Fibroblast of skin of back (primary cell): ENCODE measurements at places on chromosomes 4 and X.

DNA sequence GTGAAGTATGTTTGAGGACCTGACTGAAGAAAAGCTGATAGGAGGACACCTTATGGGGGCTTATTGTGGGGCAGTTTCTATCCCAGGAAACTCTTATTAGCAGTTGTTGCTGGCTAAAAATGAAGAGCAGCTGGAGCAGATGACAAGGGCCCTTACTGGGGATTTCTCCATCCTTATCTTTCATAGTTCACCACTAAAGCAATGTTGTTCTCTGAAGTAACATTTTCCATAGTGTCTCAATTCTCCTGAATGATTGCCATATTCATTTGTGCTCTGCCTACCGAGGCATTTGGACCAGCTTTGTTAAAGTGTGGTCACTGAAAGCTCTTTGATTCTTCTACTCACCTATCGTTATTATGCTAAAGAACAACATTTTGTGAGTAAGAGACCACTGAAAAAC is 7.7 kb downstream of the ENOX2 start:
- DNase-seq, result no peak

DNA sequence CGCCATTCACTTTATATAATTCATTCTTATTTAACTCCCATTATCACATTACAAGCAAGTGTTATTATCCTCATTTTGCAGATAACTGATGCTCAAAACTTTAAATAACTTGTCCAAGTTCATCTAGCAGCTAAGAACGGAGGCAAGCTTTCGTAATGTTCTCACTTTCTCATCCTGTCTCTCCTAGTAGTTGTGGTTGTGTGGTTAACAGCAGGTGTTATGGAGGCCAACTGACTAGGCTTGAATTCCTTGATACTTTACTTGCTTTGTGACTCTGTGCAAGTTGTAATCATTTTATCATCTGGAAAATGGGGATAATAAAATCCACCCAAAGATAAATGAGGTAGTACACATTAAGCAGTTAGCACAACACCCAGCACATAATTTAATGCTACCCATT is 109.9 kb upstream of the PTPN13 start:
- DNase-seq, result no peak

DNA sequence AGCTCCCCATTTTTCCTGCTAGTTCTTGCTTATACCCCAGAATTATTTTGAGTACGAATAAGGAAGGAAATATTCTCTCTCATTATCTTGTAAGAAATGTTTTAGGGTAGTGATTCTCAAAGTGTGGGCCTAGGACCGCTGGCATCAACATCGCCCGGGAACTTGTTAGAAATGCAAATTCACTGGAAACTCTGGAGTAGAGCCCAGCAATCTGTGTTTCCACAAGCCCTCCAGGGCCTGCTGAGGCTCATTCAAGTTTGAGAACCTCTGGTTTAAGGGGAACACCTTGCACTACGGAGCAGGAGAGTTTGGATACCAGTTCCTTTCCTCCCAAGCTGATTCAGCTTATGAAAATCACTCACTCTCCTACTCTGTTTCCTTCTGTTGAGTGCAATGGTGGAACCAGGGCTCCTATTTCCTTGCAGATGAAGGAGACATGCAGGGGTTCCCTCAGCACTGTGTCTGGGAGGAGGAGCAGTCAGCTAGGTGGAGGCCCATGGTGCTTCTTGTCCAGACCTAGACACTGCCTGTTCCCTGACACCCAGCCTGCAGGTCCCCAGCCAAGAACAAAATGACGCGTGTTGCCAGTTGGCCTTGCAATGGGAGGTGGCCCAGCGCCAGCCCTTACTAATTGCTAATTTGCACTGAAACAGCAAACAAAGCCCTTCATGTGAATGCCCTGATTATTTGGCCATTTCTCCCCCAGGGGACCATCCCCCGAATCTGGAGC is 68.5 kb downstream of the CYTL1 start:
- DNase-seq, result no peak

DNA sequence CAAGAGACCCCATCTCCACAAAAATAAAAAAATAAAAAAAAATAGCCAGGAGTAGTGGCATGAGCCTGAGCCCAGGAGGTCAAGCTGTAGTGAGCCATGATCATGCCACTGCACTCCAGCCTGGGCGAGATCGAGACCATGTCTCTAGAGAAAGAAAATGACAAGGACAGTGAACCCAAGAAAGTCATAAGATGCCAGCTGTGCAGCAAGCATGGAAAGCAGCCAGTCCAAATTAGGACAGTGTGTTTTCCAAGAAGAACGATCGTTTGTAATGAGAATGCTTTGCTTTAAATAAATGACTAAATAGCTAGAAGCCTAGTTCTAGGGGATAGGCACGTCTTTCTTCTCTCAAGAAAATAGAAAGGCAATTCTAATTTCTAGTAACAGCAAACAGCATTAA is 58.4 kb upstream of the MSANTD1 start:
- DNase-seq, result no peak

DNA sequence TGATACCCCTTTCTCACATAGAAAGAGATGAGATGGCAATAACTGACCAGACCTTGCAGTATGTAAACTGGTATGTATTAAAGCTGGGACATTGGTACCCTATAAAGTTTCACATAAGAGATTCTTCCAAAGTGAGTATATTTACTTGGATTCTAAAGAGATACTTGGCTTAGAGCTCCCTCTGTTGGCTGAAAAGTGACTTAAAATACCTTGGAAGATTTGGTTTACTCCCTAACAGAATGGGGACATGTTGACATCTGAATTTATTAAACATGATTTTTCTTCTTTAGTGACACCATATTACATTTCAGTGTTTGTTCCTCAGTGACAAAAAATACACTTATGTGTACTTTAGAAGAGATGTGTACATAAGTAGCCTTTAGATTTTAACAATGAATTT is 47.9 kb upstream of the RGN start:
- peak; percentile 65 for DNase-seq

DNA sequence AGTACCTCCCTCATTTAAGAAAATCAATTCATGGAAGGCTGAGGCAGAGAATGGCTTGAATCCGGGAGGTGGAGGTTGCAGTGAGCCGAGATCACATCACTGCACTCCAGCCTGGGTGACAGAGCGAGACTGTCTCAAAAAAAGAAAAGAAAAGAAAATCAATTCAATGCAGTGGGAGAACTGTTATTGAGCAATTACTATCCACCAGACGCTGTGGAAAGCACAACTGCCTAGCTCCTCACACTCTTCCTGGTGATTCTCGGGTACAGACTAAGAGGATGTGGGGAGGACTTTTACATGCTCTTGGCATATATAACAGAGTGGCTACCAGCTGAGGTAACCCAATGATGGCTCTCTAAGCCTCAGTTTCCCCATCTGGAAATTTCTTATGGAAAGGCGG is 2.7 kb upstream of the TMSB4X start:
- no peak for DNase-seq

GRCh38 chr4:10721616-10722015 is 37.0 kb upstream of the CLNK start:
- DNase-seq, result no peak

DNA sequence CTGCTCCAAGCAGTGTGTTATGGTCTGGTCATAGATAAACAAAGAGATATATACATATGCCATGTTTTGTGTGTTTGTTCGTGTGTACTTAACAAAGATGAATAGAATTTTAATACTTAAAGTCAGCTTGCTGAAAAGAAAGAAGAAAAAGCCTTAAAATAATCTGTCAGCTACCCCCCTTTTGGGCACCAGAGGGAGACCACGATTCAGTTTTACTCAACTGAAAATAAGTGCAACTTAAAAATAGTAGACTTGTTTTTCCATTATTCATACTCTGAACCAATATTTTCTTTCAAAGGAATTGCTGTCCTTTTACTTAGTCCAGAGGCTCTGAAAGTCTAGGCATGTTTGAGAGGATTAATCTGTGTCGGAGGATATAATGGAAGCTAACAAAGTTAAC is 181.7 kb upstream of the AGTR2 start:
- no peak for DNase-seq

- no peak for DNase-seq
Measured at GRCh38 chr4:109928327-109929045, 15.8 kb downstream of the EGF start.

GRCh38 chr4:159374749-159375530 is 272.1 kb downstream of the RAPGEF2 start:
- DNase-seq, result peak; percentile 76

DNA sequence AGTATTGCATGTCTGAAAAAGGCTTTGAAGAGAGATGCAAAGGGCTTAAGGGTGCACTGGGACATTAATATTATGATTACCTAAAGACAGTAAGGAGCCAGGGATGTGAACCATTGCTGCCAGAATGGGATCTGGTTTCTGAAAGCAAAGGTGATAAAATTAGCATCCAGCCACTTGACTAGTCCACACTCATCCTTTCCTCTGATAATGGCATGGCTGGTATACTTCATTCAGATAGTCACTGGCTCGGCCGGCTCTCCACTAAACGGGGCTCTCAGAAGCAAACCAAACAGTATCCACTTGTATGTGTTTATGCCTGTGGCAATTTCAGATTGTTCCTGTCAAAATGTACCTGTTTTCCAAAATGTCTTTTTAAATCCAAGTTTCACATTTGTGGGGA is 46.4 kb downstream of the MAMLD1 start:
- no peak for DNase-seq

- no peak for DNase-seq
Measured at GRCh38 chrX:38774249-38774648, 27.0 kb upstream of the MID1IP1 start.

DNA sequence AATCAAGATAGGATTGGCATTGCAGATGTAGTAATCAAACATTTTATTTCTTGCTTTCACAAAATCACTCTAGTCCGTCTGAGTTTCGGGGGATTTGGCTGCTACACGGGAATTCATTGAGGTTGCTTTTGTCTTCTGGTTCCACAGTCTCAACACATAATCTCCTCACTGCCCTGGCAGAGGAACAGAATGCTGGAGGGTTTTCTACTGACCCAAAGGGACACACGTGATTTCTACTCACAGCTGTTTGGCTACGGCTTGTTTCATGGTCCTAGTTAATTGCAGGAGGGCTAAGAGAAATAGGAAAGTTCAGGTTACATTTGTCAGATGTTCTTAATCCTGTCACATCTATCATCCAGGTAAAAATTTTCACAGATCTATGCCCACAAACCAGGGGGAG is 1811.6 kb downstream of the ARAP2 start:
- DNase-seq, result no peak

DNA sequence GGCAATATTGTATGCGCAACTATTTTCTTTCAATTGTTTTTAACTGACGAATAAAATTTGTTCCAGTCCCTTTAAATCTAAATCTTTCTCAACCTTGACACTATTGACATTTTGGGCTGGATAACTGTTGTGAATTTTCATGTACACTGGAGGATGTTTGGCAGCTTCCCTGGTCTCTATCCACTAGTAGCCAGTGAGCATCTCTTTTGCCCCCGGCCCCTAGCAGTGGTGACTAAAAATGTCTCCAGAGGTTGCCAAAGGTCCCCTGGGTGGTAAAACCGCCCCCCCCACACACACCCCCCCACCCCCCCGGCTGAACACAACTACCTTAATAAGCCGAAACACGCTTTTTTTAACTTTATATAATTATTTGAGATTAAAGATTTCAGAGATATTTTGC is 514 bp downstream of the FANCB start:
- DNase-seq, result no peak

GRCh38 chrX:9464435-9465371 is at the start of gene TBL1X:
Gene TBL1X (plus strand): TSS chrX:9465058. CDS start chrX:9653587, 188,529 bp downstream.
- DNase-seq, result peak; percentile 59

GRCh38 chr4:152512483-152512882 is 23.4 kb downstream of the FBXW7 start:
- DNase-seq, result no peak

- no peak for DNase-seq
Measured at GRCh38 chr4:41140410-41140809, 73.9 kb downstream of the APBB2 start.

GRCh38 chr4:61027939-61028338 is 172.2 kb upstream of the ADGRL3 start:
- DNase-seq, result no peak

- DNase-seq, result no peak
Measured at GRCh38 chrX:108307132-108308085, 130.8 kb downstream of the COL4A6 start.

- DNase-seq, result no peak
Measured at GRCh38 chrX:50447535-50447934, 23.1 kb downstream of the DGKK start.

GRCh38 chr4:94306713-94307112 is 35.9 kb downstream of the HPGDS start:
- no peak for DNase-seq

- DNase-seq, result peak; percentile 25
Measured at GRCh38 chrX:15055146-15055930, 182.1 kb downstream of the MOSPD2 start.

DNA sequence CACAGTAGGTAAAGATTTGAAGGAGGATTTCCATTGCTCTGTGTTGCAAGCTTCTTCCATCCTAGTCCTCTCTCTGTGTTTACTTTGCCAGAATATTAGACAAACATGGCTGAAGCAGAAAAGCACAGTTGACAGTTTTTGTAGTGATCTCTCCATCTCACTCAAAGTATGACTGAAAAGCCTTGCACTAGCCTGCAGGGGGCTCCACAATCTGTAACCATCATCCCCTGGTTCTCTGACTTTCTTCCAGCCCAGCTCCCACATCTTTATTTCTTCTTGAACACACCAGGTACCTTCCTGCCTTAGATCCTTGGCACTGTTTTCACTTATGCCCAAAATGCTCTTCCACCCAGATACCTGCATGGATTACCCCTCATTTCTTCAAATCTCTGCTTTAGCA is 34.1 kb upstream of the HHIP start:
- DNase-seq, result peak; percentile 7

- peak; percentile 25 for DNase-seq
Measured at GRCh38 chrX:123083924-123084323, 100.2 kb upstream of the GRIA3 start.

DNA sequence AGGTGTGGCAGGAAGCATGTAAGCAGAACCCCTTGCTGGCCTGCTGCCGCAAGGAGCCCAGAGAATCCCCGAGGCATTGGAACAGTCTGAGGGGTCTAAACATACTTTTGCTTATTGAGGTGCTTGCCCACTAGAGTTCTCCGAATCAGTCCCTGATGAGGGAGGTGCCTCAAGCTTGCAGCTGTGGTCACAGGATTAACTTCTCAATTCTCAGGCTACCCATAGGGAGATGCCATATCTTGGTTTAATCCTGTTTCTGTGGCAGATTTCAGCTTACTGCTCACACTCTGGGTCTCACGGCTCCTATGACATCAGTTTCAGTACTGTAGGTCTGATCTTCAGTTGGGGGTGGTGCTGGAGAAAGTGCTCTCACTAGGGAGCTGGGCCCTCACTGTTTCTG is 39.9 kb downstream of the CCNG2 start:
- no peak for DNase-seq

DNA sequence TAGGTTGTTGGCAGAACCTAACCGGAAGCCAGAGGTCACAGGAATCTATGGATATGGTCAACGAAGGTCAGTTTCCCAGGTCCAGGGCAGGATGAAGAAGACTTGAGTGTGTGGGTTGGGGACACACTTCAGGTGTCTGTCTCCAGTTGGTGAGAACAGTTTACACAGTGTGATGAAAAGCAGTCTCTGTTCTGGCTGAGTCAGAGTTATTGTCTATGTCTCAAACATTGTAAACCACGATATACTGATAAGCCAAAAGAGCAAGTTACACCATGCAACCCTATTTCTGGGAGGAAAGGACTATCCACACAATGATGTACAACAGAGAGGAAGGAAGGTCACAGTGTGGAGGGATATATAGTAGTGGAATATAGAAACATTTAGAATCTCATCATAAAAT is 187.1 kb upstream of the C1QTNF7 start:
- DNase-seq, result peak; percentile 47

- no peak for DNase-seq
Measured at GRCh38 chr4:111812760-111813159, 332.5 kb upstream of the FAM241A start.

GRCh38 chrX:77453190-77453589 is 6.0 kb downstream of the FGF16 start:
- no peak for DNase-seq
